ENCODE measurements at places on chromosomes 1 and 21.

DNA sequence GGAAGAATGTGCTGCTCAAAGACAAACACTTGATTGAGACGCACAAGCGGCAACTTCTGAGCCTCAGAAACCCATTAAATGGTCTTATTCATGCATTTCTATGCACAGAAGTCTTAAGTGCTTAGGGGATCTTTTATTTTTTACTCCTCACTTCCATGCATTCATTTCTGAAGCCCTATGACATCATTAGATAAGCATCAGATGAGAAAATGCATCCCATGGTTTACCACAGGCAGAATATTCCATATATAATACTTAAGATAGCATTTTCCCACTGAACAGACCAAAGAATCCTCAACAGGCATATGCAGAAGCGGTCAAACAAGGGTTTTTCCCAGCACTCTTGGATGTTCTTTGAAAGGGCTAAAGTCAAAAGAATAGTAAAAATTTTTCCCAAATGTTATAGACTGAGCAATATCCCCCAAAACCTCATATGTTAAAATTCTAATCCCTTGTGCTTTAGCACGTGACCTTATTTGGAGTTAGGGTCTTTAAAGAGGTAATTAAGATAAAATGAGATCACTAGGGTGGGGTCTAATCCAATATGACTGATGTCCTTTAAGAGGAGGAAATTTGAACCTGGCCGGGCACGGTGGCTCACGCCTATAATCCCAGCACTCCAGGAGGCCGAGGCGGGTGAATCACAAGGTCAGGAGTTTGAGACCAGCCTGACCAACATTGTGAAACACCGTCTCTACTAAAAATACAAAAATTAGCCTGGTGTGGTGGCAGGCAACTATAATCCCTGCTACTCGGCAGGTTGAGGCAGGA, 22.6 kb upstream of the FAM89A start:
- no peak overlapping the region for H3K4me3 ChIP-seq
- no peak for DNase-seq
- no peaks in the 10 kb centered on the region for H3K36me3 ChIP-seq
- no peak overlapping the region for H3K27ac ChIP-seq

DNA sequence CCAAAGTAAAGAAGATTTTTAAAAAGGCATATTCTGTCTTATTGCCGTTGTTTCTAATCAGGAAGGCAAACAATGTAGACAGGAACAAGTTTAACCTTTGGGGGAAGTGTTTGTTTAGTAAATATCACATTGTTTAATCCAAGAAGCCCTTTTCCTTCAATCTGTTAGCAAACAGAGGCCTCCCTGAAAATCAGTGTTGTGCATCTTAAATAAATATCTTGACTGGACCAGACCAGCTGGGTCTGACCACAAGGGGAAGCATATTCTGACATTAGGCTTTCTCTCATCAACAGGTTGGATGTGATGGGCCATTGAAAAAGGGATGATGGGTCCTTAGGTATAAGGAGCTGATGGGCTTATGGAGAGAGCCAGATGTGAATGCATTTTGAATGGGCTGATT, 81.8 kb upstream of the SGIP1 start:
- no peak overlapping the region for H3K27ac ChIP-seq
- no peaks in the 10 kb centered on the region for H3K4me1 ChIP-seq
- no peaks in the 10 kb centered on the region for H3K36me3 ChIP-seq
- no peak for DNase-seq
- no peaks in the 10 kb centered on the region for H3K27me3 ChIP-seq

DNA sequence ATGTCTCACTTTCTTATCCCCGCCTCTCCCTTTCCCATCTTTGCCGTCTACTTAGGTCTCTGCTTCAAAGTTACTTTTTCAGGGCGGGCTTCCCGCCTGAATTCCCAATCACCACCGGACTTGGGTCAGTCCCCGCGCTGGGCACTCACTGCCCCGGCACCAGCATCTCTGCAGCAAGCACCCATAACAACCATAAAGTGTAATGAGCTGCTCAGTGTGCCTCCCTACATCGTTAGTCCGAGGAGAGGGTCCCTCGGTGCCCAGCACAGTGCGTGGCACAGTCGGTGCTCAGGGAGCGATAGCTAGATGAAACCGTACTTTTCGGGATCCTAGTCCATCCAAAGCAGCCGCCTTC, 633 bp upstream of the CTPS1 start:
- no peaks in the 10 kb centered on the region for H3K36me3 ChIP-seq
- peak overlapping the region; percentile 82 for H3K4me3 ChIP-seq
- peaks cover 48% of the 10 kb centered on the region for H3K4me1 ChIP-seq
- H3K27ac ChIP-seq, result peak overlapping the region; percentile 92
- no peaks in the 10 kb centered on the region for H3K27me3 ChIP-seq
- no peak for DNase-seq

DNA sequence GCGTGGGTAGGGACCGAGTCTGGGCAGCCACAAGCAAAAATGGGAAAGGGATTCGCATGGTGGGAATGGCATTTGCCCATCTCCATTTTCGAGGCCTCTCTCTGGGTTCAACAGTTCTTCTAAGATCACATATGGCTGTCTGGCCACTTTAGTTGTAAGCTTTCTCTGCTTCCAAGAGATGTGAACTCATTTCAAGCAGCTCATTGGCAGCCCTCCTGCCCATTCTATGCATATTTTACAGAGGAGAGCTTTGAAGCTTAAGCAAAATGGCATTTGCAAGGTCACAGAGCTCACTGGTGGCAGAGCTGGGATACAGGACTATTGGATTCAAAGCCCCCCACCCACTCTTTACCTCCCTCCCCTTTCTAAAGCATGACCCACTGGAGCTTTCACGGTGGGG, 93.7 kb downstream of the HHIPL2 start:
- H3K27ac ChIP-seq, result no peak overlapping the region
- H3K4me1 ChIP-seq, result peaks cover 18% of the 10 kb centered on the region
- no peak overlapping the region for H3K4me3 ChIP-seq
- H3K27me3 ChIP-seq, result no peaks in the 10 kb centered on the region

DNA sequence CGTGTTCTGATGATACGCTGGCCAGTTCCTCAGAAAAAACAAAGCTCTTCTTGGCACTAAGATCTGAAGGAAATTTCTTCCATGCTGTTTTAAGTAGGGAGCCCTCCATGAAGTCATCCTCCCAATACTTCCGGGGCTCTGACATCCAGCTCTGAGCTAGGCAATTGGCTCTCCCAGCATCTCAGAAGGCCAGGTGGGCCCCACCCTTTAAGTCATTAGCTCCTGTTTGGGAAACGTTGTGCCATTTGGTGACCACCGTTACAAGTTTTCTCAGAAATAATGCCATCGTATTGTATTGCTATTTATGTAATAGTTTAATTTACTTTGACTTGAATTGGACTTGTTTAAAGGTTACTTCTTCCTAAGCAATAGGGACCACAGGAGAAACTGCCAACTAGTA, 130.3 kb upstream of the EDN2 start:
- H3K27ac ChIP-seq, result no peak overlapping the region
- no peak overlapping the region for H3K4me3 ChIP-seq
- peaks cover 44% of the 10 kb centered on the region for H3K4me1 ChIP-seq
- DNase-seq, result no peak
- H3K27me3 ChIP-seq, result no peaks in the 10 kb centered on the region

DNA sequence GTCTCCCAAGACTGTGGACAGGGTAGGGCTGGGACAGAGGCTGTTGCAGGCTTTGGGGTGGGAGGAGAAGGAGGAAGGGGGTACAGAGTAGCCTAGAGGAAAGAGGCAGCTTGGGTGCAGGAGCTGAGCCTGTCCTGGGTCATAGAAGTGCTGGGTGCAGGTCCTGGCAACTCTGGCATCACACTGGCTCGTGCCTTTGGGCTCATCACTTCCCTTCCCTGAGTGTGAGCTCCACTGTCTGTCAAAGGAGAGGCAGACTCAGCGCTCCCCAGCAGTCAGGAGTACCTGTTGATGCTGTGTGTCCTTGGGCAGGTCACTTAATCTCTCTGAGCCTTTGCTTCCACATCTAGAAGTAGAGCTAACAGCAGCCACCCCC, 157.1 kb downstream of the PTPRU start:
- no peaks in the 10 kb centered on the region for H3K36me3 ChIP-seq
- H3K4me3 ChIP-seq, result no peak overlapping the region
- H3K27me3 ChIP-seq, result no peaks in the 10 kb centered on the region
- DNase-seq, result no peak

- DNase-seq, result no peak
- H3K27me3 ChIP-seq, result no peaks in the 10 kb centered on the region
- no peaks in the 10 kb centered on the region for H3K36me3 ChIP-seq
- H3K27ac ChIP-seq, result no peak overlapping the region
- H3K4me3 ChIP-seq, result no peak overlapping the region
Observed at GRCh38 chr1:110159168-110159567, 8.9 kb downstream of the SLC6A17 start.

DNA sequence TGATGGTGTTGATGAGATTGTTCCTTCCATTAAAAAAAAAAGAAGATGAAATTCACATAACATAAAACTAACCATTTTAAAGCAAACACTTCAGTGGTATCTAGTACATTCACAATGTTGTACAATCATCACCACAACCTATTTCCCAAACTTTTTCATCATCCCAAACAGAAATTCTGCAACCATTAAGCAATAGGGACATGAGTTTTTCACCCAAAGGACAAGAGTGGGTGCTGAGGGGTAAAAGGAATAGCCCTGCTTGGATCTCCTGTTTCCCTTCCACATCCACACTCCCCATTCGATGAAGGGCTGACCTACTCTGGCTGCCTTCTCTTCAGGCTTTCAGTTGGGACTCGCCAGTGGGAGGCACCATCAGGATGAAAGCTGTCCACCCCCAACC, 59.3 kb downstream of the SLC9A1 start:
- peaks cover 27% of the 10 kb centered on the region for H3K4me1 ChIP-seq

DNA sequence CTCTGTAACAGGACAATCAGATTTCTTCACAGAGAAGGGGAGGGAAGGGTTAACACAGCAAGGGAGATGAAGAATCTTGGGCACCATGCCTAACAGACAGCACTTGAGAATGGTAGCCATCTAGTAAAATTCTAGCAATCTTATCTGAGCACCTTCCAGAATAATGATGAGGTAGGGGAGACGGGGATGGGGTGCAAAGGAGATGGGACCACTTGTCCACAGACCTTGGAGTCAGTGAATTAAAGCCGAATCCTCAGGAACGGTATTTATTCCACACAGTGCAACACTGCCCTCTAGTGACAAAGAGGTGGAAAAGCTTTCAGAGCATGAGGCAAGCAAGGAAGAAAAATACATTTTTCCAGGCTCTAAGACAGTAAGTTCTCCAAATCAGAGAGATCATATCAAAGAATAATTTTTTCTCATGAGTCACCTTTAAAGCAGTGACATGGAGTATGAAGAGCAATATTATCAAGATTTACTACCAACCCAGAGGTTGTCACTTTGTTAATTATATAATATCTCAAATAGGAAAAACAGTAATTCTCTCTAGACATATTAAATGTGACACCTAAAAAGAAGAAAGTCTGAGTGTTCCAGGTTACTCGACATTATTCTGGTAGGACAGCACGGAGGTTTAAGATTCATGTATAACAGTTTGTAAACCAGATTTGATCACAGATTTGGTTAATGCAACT, 43.3 kb upstream of the LPAR3 start:
- no peaks in the 10 kb centered on the region for H3K4me1 ChIP-seq
- no peak overlapping the region for H3K27ac ChIP-seq
- no peak overlapping the region for H3K4me3 ChIP-seq
- no peaks in the 10 kb centered on the region for H3K36me3 ChIP-seq
- no peaks in the 10 kb centered on the region for H3K27me3 ChIP-seq

DNA sequence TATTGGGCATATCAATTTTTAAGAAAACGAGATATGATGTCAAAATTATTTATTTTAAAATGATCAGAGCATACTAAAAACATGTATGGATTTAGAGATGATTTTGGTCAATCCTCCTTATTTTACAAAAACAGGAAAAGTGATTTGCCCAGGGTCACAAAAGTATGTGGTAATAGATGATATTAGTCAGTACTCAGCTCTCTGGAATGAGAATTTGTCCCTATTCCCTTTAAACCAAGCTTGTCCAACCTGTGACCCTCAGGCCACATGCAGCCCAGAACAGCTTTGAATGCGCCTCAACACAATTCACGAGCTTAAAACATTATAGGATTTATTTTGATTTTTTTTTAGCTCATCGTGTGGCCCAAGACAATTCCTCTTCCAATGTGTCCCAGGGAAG, 104.7 kb downstream of the AKT3 start:
- no peak for DNase-seq
- no peaks in the 10 kb centered on the region for H3K27me3 ChIP-seq
- no peak overlapping the region for H3K27ac ChIP-seq
- H3K36me3 ChIP-seq, result no peaks in the 10 kb centered on the region
- no peak overlapping the region for H3K4me3 ChIP-seq

GRCh38 chr1:98870959-98871903, 133.4 kb downstream of the PLPPR5 start:
- no peak for DNase-seq
- H3K27ac ChIP-seq, result no peak overlapping the region
- no peaks in the 10 kb centered on the region for H3K27me3 ChIP-seq
- no peaks in the 10 kb centered on the region for H3K4me1 ChIP-seq
- H3K4me3 ChIP-seq, result no peak overlapping the region
- no peaks in the 10 kb centered on the region for H3K36me3 ChIP-seq

- H3K27me3 ChIP-seq, result no peaks in the 10 kb centered on the region
- H3K4me1 ChIP-seq, result no peaks in the 10 kb centered on the region
- no peaks in the 10 kb centered on the region for H3K36me3 ChIP-seq
- no peak overlapping the region for H3K27ac ChIP-seq
Observed at GRCh38 chr1:236209185-236209584, 66.8 kb downstream of the GPR137B start.

DNA sequence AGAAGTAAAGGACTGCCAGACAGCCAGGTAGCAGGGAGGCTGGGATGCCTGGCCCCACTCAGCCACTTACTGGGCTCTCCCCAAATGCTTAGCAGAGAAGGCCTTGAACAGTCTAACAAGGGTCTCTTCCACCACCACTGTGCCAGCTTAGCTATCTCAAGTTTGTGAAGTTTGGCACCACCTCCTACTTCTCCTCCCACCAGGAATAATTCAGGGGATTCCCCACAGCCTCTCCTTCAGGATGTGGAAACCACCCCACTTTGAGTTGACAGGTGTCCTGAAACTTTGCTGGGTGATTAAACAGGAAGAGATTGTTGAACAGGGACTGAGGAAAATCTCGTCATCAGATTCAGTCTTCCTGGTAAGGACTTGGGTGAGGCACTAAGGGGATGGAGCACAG, 59.4 kb upstream of the ATP1B1 start:
- no peak for DNase-seq
- no peak overlapping the region for H3K27ac ChIP-seq
- no peaks in the 10 kb centered on the region for H3K36me3 ChIP-seq
- no peaks in the 10 kb centered on the region for H3K27me3 ChIP-seq
- no peak overlapping the region for H3K4me3 ChIP-seq

- no peaks in the 10 kb centered on the region for H3K36me3 ChIP-seq
- peaks cover 25% of the 10 kb centered on the region for H3K4me1 ChIP-seq
- no peak for DNase-seq
- no peak overlapping the region for H3K4me3 ChIP-seq
Observed at GRCh38 chr1:209546390-209547085, 37.0 kb upstream of the CAMK1G start.

Data from esophagus squamous epithelium (tissue), 5 donors.